Lower leg skin (tissue), 4 donors: ENCODE measurements at places on chromosomes 16 and 17. TPM values are rescaled to one million over a fixed set of nuclear protein-coding genes. Genes with fewer than 3 reads are reported as not detected.

Gene CRAMP1
- total RNA-seq: 16.4 TPM

Gene SECTM1
- total RNA-seq: 16.3 TPM

Gene HES7
- not detected for total RNA-seq

Gene CHD9NB
- 4.6 TPM for total RNA-seq

Gene P2RX1
- total RNA-seq: 5.0 TPM

Gene CCL3
- 0.79 TPM for total RNA-seq

Gene G6PC1
- total RNA-seq: not detected

Gene PDIA2
- 0.45 TPM for total RNA-seq

Gene KRT40
- 12.3 TPM for total RNA-seq

Gene SP6
- 29.9 TPM for total RNA-seq

Gene SDR42E1
- 31.9 TPM for total RNA-seq

Gene PTGES3L
- total RNA-seq: 0.19 TPM

Gene ARHGDIG
- not detected for total RNA-seq

Gene ALOX12
- total RNA-seq: 21.6 TPM

Gene NAGLU
- total RNA-seq: 32.9 TPM

Gene PCGF2
- total RNA-seq: 9.0 TPM

Gene PPY
- not detected for total RNA-seq

Gene NR1D1
- 141 TPM for total RNA-seq
